ENCODE measurements at places on chromosomes 2 and 18.

DNA sequence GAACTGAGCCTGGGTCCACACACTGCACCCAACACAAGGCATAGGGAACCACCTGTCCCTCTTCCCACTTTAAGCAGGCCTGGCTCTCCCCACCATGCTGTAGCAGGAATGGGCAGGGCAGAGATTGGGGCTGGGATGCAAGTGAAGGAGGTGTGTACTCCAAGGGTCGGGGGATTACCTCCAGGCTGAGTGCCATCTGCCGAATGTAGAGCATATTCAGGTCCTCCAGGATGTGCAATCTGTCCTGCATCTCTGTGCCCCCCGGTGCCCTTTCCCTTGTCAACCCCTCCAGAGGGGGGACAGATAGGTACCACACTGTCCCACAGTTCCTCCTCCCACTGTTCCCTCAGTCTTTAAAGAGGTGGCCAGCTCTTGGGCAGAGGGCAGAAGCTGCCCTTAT is 2.4 kb downstream of the RTKN start:
- H3K4me1 ChIP-seq: peaks cover 21% of the 10 kb centered on the region
- peaks cover 6% of the 10 kb centered on the region for H3K27me3 ChIP-seq
- H3K36me3 ChIP-seq: no peaks in the 10 kb centered on the region
- no peak overlapping the region for H3K27ac ChIP-seq

GRCh38 chr18:78364388-78364960 is 615.1 kb upstream of the SALL3 start:
- H3K27ac ChIP-seq: no peak overlapping the region
- no peaks in the 10 kb centered on the region for H3K27me3 ChIP-seq
- no peaks in the 10 kb centered on the region for H3K4me1 ChIP-seq
- no peak for DNase-seq

DNA sequence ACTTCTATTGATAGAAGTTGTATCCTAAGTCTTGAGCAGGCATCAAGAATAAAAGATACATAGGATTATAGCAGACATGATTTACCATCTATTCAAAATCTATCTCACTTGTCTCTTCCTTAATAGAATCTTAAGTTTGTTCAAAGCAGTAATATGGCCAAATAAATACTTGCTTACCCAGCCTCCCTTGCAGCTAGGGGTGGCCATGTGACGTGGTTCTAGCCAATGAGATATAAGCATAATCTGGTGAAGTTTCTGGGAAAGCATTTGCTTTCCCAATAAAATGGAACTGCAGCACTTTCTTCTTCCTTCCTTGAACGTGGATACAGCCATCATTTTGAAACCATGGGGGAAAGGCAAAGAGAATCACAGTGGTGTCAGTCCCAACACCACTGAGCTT is 33.7 kb upstream of the SLC1A4 start:
- H3K4me3 ChIP-seq: no peak overlapping the region
- peaks cover 11% of the 10 kb centered on the region for H3K36me3 ChIP-seq
- peaks cover 8% of the 10 kb centered on the region for H3K4me1 ChIP-seq
- DNase-seq: no peak
- H3K27ac ChIP-seq: no peak overlapping the region

DNA sequence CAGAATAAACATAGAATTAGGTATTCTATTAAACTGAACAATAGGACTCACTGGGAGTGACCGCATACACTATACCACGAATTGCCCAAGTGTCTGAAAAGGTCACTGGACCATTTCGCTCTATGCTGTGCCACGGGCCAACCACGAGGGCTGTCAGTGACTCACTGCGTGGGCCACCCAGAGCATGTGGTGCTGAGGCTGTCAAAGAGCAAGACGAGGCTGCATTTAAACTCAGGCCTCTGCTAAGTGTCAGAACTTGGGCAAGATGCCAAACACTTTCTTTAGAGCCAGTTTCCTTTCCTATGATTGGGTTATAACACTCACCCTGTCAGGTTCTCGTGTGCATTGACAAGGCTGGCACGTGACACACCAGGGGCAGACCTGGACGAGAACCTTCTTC is 97.5 kb downstream of the SH3YL1 start:
- no peak for DNase-seq
- H3K4me1 ChIP-seq: no peaks in the 10 kb centered on the region
- H3K27ac ChIP-seq: no peak overlapping the region
- H3K4me3 ChIP-seq: no peak overlapping the region
- H3K36me3 ChIP-seq: no peaks in the 10 kb centered on the region

DNA sequence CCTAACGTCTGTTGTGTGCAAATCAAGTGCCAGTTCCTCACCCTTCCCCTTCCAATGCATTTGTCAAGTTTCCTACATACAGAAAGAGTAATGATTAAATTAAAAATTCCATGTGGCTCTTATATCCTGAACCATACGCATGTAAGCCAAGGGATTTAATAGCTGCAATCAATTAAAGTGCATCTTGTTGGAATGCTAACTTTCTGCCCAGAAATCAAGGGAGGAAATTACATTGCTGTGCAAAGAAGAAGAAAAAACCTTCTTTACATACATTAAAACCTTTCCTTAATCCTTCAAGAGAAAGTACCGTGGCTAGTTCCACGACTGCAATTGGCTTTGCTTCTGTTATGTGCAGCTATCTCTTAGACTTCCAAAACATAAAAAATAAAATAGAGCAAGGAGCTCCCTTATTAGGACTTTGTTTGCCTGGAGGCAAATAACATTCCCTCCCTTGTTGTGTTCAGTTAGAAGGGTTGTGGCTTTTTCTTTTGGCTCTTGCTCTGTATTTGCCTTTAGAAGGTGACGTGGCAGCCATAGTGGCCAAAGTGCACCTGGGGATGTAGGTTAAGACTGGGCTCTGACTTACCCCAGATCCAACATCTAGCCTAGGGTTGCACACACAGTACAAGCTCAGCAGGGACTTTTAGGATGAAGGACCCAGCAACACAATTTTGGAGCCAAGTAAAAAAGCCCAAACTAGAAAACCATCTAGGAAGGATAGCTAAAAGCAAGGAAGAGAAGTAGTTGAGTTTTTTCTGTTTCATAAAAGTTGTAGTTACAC is 158.3 kb downstream of the ANTXR1 start:
- H3K27ac ChIP-seq: no peak overlapping the region
- H3K4me1 ChIP-seq: peaks cover 9% of the 10 kb centered on the region
- no peaks in the 10 kb centered on the region for H3K36me3 ChIP-seq
- no peak for DNase-seq

DNA sequence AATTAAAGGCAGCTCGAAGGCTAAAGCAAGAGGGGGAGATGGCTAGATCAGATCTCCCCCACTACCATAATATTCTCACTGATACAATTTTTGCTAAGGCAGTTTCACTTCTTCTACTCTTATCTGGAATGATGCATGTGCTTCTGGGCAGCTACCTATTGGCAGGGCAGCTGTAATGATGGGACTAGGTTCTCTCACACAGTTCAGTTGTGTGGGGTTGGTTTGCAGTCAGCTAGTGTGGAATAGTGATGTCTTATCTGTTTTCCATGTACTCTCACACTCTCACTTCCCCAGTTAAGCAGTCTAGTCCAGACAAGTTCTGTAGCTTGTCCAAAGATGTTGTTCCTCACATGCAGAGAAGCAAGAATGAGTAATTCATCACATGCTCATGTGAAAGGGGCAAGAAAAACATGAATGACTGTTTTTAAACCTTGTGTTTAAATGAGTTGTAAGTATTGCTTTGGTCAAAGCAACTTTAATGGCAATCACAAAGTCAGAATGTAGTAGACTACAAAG is 836.1 kb downstream of the CBLN2 start:
- H3K27me3 ChIP-seq: no peaks in the 10 kb centered on the region
- H3K36me3 ChIP-seq: no peaks in the 10 kb centered on the region
- no peak overlapping the region for H3K27ac ChIP-seq
- H3K4me1 ChIP-seq: peaks cover 8% of the 10 kb centered on the region
- DNase-seq: no peak

DNA sequence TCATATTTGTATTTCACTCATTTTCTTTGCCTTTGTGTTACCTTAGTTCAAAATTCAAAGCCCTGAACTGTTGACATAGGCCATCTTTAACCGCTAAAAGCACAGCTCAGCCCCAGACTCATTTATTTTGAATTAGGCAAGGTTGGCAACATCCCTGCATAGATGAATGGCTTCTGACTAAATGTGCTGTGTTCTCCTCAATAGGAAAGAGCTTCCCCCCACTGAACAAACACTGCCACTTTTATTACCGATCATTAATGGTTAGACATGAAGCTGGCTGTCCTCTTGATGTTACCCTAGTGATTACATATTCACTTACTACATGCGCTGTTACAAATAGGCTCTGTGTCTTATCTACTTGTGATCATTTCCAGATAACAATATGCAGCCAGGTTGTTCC is 170.7 kb downstream of the ADCYAP1 start:
- no peaks in the 10 kb centered on the region for H3K36me3 ChIP-seq
- no peak for DNase-seq
- no peaks in the 10 kb centered on the region for H3K27me3 ChIP-seq
- H3K4me3 ChIP-seq: no peak overlapping the region
- H3K4me1 ChIP-seq: no peaks in the 10 kb centered on the region

DNA sequence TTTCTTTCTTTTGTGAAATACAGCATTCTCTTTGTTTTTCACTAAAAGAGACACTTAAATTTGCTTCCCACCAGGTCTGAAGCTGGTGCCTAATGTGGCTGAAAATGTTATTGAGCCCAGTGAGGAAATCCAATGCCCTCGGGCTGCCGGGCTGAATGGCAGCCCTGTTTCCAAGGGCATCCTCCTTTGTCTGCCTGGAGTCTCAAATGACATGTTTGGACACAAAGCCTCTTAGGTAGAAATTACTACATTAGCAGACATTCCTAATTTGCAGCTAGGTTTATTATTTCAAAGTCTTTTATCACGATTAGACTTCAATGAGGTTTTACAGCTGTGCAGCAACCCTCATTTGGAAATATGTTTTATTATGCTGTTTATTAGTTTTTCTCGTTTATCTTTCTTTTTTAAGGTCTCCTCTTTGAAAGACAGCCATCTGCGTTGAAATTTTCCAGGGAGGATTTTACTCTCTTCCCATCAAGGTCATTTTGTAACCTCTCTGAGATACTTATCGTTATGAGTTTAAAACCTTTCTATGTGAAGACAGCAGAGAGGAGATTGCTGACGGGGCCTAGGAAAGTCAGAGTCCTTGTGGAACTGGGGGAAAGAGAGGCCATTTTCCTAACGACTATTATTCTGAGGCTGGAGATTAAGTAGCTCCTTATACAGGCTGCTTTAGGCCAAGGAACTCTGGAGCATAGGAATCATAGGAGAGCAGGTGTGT is 59.0 kb upstream of the ZNF532 start:
- peaks cover 2% of the 10 kb centered on the region for H3K27me3 ChIP-seq
- H3K4me3 ChIP-seq: no peak overlapping the region
- peaks cover 5% of the 10 kb centered on the region for H3K36me3 ChIP-seq
- peaks cover 8% of the 10 kb centered on the region for H3K4me1 ChIP-seq
- DNase-seq: no peak

DNA sequence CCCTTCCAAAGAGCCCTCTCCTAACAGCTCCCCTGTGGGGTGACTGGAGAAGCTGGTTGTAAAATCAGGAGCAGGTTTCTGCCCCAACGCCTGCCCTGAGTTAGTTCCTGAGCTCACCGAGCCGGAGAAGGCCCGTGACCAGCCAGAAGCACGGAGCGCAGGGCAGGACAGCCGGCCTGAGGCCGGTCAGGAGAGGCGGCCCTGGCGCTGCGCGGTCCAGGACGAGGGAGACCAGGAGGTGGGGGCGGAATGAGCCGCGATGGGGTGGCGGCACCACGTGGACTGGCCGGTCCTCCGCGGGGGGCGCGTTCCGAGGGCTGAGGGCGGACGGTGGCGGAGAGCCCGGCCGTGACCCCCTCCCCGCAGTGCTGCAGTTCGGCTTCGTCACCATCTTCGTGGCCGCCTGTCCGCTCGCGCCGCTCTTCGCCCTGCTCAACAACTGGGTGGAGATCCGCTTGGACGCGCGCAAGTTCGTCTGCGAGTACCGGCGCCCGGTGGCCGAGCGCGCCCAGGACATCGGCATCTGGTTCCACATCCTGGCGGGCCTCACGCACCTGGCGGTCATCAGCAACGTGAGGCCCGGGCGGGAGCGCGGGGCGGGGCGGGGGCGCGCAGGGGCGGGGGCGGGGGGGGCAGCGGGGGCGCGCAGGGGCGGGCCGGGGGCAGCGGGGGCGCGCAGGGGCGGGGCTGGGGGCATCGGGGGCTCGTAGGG is 29.0 kb downstream of the ANO7 start:
- no peaks in the 10 kb centered on the region for H3K27me3 ChIP-seq
- peak overlapping the region; percentile 62 for H3K27ac ChIP-seq
- H3K4me1 ChIP-seq: peaks cover 4% of the 10 kb centered on the region
- peak overlapping the region; percentile 83 for H3K4me3 ChIP-seq
- peak; percentile 36 for DNase-seq

DNA sequence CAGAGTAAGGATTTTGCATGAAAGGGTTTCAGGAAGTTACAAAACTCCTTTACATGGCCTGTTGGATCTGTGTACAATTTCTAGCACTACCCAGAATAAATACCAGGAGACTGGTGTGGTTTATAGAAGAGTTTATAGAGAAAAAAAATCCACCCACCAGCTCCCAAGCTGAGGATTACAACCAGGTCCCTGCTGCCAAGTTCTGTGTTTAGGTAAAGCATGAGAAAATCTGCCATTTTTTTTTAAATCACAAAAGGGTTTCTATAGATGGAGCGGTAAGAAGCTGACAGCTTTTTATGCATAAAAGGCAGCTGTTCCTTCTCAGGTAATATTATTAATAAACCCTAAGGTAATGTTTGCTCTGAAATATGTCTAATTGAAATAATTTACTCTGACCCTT is 545.4 kb upstream of the ZEB2 start:
- no peak for DNase-seq
- H3K36me3 ChIP-seq: no peaks in the 10 kb centered on the region
- no peaks in the 10 kb centered on the region for H3K4me1 ChIP-seq
- peaks cover 1% of the 10 kb centered on the region for H3K27me3 ChIP-seq
- no peak overlapping the region for H3K27ac ChIP-seq

- peaks cover 2% of the 10 kb centered on the region for H3K27me3 ChIP-seq
- no peaks in the 10 kb centered on the region for H3K4me1 ChIP-seq
- no peaks in the 10 kb centered on the region for H3K36me3 ChIP-seq
- no peak overlapping the region for H3K27ac ChIP-seq
- DNase-seq: no peak
Observed at GRCh38 chr2:94763318-94763717, 107.9 kb upstream of the TEKT4 start.

DNA sequence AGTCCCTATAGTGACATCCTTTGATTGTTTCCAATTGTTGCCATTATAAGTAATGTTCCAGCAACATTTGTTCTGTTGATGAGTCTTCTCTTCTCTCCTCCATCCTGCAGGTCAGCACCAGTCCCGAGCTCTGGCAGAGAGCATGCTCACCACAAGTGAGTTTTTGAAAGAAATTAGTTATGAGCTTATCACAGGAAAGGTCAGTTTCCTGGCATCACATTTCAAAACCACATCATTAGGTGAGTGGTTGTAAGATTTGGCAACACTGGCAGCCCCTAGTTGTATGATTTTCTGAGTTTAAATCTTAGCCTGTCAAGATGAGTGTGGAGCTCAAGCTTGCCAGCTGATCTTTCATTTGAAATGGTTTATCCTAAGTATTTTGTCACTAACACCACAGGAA is 149.6 kb downstream of the ESCO1 start:
- no peak overlapping the region for H3K4me3 ChIP-seq
- no peaks in the 10 kb centered on the region for H3K36me3 ChIP-seq
- no peak for DNase-seq
- no peak overlapping the region for H3K27ac ChIP-seq
- peaks cover 2% of the 10 kb centered on the region for H3K4me1 ChIP-seq
- H3K27me3 ChIP-seq: peaks cover 2% of the 10 kb centered on the region
